ENCODE measurements at places on chromosomes 3 and 15.

- DNase-seq, result no peak
These were observed 159.9 kb downstream of the MAGI1 start for GRCh38 chr3:65878831-65879230.

- no peak for DNase-seq
These were observed 100.3 kb downstream of the LRRK1 start for GRCh38 chr15:101019366-101019896.

- DNase-seq, result peak; percentile 2
These were observed 8.6 kb upstream of the TEX9 start for GRCh38 chr15:56356616-56357015.

GRCh38 chr15:65054333-65055200 is 9.4 kb downstream of the SLC51B start:
- DNase-seq, result peak; percentile 85

DNA sequence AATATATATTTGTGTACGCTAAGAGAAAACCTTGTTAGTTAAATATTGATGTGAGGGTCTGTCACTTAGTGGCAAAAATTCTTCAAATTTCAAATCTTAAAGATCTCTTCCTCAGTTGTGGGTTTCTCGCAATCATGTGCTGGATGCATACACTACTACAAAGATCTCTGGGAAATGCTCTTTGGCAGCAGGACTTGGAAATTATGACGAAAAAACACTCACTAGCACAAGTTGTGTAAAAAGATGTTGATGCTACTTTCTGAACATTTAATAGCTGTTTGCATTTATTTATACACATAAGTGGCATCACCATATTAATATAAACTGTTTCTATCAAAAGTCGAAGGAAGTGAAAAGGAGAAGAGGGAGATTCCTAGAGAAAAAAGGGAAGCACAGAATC is 10.8 kb upstream of the NANOGP8 start:
- DNase-seq, result no peak

All from lung microvascular endothelial cell (primary cell).